Activated CD4-positive, alpha-beta memory T cell treated with anti-CD3 and anti-CD28 coated beads, Interleukin-2, amount 10 ng/mL, durations not matched to agents 7 days and 5 days (primary cell): ENCODE measurements at places on chromosomes 16 and 17. TPM values are rescaled to one million over a fixed set of nuclear protein-coding genes. Genes with fewer than 3 reads are reported as not detected.

ENPP7 gene
- 0.10 TPM for total RNA-seq

TMC7 gene
- total RNA-seq: not detected

SYT17 gene
- total RNA-seq: not detected

NUPR1 gene
- total RNA-seq: not detected

TEKT5 gene
- total RNA-seq: not detected

ZNF286A gene
- total RNA-seq: 18.1 TPM

OR4D1 gene
- 0.83 TPM for total RNA-seq

MT1M gene
- not detected for total RNA-seq

PPM1E gene
- 0.03 TPM for total RNA-seq

CX3CL1 gene
- not detected for total RNA-seq

CDH1 gene
- total RNA-seq: 0.18 TPM

TBC1D26 gene
- not detected for total RNA-seq

HNF1B gene
- not detected for total RNA-seq
